ENCODE measurements at places on chromosomes 13 and 19. TPM values are rescaled to one million over a fixed set of nuclear protein-coding genes. Genes with fewer than 3 reads are reported as not detected.

- H3K4me1 ChIP-seq: no peaks in the 10 kb centered on the region
- H3K27me3 ChIP-seq: no peaks in the 10 kb centered on the region
- DNase-seq: no peak
- H3K4me3 ChIP-seq: no peak overlapping the region
- no peaks in the 10 kb centered on the region for H3K36me3 ChIP-seq
These were observed 1.8 kb downstream of the POSTN start for GRCh38 chr13:37596805-37597204.

Gene CLDN10
- 1.3 TPM for total RNA-seq

DNA sequence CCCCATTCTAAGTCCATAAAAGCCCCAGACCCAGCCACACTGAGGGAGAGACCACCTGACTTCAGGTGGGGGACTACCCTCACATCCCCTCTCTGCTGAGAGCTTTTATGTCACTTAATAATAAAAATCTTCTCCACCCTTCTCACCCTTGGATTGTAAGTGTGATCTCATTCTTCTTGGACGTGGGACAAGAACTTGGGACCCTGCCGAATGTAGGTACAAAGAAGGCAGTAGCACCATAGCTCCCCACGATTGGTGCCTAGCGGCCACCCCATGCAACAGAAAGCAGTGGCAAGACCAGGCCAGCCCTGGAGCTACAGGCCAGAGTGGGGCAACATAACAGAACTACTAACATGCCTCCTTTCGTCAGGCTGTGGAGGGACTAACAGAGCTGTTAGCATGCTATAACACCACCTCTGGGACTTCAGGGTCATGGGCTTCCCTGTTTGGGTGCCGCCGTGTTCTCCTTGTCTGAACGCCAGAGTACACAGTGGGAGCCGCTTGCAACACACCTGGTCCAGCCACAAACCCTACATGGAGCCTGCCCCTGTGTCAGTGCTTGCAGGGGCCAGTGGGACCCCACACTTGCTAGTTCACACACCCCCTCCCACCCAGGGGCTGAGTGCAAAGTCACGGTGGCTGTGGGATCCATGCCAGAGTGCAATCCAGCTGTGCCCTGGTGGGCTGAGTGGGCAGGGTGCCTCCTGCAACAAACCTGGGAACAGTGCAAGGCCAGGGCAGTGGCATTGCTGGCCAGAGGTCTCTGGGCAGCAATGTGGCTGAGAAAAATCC lies 5.2 kb upstream of the FBXO17 start:
- no peak overlapping the region for H3K4me3 ChIP-seq
- no peaks in the 10 kb centered on the region for H3K27me3 ChIP-seq
- H3K27ac ChIP-seq: no peak overlapping the region
- no peaks in the 10 kb centered on the region for H3K36me3 ChIP-seq

DNA sequence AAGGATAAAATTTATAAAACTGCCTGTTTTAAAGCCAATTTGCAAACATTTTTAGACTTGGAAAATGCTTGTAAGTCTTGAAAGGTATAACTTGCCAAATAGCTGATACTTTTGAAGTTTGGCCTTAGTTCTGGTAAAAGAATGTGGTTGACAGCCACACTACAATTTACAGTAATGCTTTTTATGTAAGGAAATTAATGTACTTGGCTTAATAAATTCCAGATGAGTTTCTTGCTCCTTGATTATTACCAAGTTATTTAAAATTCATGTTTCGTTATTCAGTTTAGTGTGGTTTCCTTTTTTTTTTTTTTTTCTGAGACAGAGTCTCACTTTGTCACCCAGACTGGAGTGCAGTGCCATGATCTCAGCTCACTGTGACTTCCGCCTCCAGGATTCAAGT lies 14.9 kb downstream of the LMO7 start:
- H3K36me3 ChIP-seq: no peaks in the 10 kb centered on the region
- DNase-seq: no peak
- no peaks in the 10 kb centered on the region for H3K27me3 ChIP-seq
- H3K4me1 ChIP-seq: no peaks in the 10 kb centered on the region
- H3K27ac ChIP-seq: no peak overlapping the region
- no peak overlapping the region for H3K4me3 ChIP-seq

- peak overlapping the region; percentile 96 for H3K27ac ChIP-seq
- no peaks in the 10 kb centered on the region for H3K36me3 ChIP-seq
- no peaks in the 10 kb centered on the region for H3K4me1 ChIP-seq
- peak; percentile 49 for DNase-seq
- peak overlapping the region; percentile 91 for H3K4me3 ChIP-seq
These were observed 665 bp downstream of the VASP start for GRCh38 chr19:45507872-45508416.

Data from uterus (tissue), 4 donors.